Hematopoietic multipotent progenitor cell treated with erythropoietin and hydrocortisone succinate and interleukin-3 and kit ligand, for 17 days (in vitro differentiated cells): ENCODE measurements at places on chromosomes 16 and 17.

- no peak for DNase-seq
Measured at GRCh38 chr17:40320756-40321523, 12.0 kb downstream of the RARA start.

GRCh38 chr16:14628806-14629611, 1.1 kb downstream of the PARN start:
- peak; percentile 15 for DNase-seq

DNA sequence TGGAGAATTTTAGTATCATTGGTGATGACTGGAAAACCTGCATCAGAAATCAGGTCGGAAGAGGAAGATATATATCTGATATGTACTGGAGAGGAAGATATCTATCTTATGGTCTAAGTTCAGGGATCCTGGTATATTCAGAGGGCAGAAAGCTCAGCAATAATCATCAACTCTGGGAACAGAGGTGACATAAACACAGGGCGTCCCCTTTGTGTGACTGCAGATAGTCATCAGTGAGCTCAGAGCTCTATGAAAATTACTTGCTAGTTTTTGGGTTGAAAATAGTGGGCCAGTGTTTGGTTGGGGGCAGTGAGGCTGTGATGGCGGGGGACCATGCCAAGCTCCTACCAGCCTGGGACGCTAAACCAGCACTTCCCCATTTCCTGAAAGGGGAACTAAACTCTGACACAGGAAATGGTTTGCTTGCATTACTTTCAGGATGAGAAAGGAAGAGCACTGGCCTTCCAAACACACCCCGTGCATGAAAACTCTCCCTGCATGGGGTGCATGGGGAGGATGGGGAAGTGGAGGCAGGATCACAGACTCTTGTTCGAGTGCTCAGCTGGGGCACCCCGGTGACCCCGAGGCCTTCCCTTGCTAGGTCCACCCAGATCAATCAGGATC, 15.8 kb downstream of the NOD2 start:
- DNase-seq = no peak

- no peak for DNase-seq
Measured at GRCh38 chr16:84753412-84754326, 53.9 kb downstream of the USP10 start.

GRCh38 chr17:62819511-62820221, 11.6 kb upstream of the MARCHF10 start:
- no peak for DNase-seq

- no peak for DNase-seq
Measured at GRCh38 chr17:81527591-81528383, at the start of gene FSCN2. Gene FSCN2, plus strand, starts transcription at chr17:81528377. Its CDS starts 155 bp downstream, at chr17:81528532.

GRCh38 chr16:66495440-66495839, 54.5 kb downstream of the TK2 start:
- DNase-seq = no peak

- no peak for DNase-seq
Measured at GRCh38 chr16:53642094-53642493, 61.6 kb downstream of the RPGRIP1L start.

DNA sequence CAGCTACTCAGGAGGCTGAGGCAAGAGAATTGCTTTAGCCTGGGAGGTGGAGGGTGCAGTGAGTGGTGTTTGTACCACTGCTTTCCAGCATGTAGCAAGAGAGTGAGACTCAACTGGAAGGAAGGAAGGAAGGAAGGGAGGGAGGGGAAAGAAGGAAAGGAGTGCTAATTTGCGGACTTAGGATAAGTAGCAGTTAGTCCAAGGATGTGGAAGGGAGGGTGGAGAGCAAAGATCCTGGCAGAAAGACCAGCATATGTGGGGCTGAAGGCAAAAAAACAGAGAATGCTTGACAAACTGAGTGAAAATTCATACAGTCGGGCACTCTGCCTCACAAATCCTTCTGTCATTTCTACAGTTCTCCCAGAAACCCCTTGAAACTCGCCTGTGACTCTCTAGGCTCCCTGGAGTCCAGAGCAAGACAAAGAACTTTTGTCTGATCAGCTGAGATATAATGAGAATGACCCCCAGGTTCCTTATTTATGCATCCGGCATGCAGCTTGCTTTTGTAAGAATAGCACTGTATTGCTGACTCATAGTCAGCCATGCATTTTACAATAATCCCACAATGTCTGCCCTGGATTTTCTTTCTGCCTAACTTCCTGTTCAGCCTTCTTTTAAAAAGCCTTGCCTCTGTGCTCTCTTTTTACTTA, 31.5 kb downstream of the CDK5RAP3 start:
- no peak for DNase-seq

- no peak for DNase-seq
Measured at GRCh38 chr17:64091116-64091515, 38.8 kb downstream of the ERN1 start.

DNA sequence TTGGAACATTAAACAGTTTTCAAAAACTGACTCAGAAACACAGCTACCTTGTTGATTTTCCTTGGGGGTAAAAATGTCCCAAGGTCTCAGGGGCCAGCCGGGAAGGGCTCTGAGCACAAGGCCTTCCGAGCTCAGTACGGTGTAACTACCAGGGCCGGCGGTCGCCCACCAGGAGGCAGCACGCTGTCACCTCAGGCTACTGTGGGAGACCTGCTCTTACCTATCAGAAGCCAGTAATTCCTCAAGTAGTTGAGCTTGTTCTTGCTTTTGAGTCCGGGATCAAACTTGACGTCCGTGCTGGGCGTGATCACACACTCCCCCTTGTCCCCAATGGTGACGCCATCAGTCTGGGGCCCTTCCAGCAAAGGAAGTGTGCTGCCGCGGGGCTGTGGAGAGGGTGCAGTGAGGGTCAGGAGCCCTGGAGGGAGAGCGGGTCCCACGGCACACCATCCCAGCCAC, 43.4 kb upstream of the ICAM2 start:
- DNase-seq = peak; percentile 47

- DNase-seq = no peak
Measured at GRCh38 chr16:54326266-54326662, 39.7 kb upstream of the IRX3 start.

DNA sequence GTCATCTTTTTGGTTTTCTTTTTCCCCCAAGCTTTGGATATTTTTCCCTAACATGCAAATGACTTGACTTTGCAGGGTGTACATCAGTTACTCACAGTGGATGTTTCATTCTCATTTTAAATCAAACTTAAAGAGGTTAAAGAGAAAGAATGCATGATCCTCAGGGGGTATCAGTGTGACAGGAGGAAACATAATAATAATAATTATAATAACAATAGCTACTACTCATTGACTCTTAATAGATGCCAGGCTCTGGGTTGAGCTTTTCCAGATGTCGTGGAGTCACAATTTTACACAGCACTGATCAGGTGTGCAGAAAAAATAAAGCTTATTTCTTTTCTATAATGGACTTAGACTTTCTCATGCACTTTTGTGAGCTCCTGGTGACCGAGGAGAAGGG, 157.2 kb upstream of the CACNG3 start:
- no peak for DNase-seq

DNA sequence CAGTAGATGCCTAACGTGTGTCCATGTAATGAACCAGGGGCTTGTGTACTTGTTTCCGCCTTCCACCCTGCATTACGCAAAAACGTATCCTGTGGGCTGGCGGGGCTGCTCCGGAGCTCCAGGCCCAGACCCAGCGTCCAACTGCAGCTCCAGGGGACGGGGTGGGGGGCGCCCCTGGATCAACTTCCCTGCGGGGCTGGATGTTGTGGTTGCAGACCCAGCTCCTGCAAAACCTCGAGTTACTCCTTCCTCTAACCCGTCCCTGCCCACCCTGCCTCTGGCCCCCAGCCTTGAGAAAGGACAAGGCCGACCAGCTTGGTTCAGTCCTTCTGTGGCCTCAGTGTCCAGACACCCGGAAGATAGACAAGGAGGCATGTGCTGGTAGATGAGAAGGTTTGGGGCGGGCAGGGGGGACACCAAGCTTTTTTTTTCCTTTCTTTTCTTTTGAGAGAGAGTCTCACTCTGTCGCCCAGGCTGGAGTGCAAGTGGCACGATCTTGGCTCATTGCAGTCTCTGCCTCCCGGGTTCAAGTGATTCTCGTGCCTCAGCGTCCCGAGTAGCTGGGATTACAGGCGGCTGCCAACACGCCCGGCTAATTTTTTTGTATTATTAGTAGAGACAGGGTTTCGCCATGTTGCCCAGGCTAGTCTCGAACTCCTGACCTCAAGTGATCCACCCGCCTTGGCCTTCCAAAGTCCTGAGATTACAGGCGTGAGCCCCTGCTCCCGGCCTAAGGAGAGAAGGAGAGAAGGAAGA, 731 bp upstream of the EXOC7 start:
- no peak for DNase-seq

GRCh38 chr16:85613604-85614337, 649 bp downstream of the GSE1 start:
- DNase-seq = peak; percentile 66

DNA sequence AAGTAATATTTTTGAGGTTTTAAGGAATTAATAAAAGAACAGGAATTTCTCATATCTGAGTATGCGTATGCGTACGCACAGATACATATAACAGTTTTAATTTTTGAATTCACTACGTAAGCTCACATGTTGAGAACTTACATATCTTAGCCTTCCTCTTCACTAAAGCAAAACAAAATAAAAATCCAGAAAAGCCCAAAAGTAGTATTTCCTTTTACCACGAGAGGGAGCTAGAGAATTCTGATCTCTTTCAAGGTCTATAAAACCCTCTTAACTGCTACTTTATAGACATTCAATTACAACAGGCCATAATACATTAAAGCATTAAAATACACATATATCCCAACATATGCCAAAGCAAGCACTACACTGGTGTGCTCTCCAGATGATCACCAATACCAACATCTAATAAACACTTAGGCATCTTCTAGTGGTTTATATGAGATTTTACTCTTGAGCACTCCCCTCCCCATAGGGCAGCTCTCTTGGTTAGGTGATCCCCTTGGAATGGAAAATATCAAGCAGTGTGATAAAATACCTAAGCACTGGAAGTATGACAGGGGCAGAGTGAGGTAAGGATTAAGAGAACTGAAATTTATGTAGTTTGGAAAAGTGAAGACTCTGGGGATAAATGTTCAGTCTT, 94.0 kb downstream of the SKAP1 start:
- peak; percentile 78 for DNase-seq

- DNase-seq = no peak
Measured at GRCh38 chr16:83968891-83969649, 1.0 kb downstream of the NECAB2 start.

GRCh38 chr17:5181509-5182305, 10.0 kb downstream of the ZNF594 start:
- no peak for DNase-seq

DNA sequence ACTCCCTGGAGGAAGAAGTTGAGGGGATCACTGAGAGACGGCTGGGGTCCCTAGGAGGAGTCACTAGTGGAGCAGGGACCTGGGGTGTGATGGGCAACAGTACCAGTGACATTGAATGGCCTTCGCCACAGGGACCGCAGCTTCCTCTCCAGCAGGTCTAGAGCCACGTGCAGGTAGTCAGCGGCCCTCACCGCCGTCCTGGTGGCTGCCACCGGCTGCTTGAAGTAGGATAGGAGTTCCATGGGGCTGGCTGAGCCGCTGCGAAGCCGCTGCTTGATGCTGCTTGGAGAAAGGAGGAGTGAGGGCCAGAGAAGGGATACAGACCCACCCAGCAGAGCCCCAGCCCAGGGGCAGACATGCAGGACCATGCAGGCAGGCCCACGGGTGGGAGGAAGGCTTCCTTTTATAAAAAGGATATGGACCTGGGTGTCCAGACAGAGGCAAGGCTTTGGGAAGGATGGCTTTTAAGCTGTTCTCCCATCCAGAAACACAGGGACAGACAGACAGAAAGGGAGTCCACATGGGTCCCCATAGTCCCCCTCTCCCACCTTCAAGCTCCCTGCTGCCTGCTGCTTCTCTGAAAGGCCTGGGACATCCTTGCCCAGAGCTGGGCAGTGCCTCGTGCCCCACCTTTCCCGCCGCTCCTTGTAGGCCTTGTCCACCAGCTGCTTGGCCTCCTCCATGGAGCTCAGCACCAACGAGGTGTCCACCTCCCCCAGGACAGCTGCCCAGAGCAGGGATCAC, 827 bp downstream of the MPO start:
- DNase-seq = no peak

GRCh38 chr17:63984651-63985386, 12.1 kb upstream of the SCN4A start:
- DNase-seq = no peak

GRCh38 chr17:49031965-49032928, 35.1 kb downstream of the IGF2BP1 start:
- peak; percentile 47 for DNase-seq

DNA sequence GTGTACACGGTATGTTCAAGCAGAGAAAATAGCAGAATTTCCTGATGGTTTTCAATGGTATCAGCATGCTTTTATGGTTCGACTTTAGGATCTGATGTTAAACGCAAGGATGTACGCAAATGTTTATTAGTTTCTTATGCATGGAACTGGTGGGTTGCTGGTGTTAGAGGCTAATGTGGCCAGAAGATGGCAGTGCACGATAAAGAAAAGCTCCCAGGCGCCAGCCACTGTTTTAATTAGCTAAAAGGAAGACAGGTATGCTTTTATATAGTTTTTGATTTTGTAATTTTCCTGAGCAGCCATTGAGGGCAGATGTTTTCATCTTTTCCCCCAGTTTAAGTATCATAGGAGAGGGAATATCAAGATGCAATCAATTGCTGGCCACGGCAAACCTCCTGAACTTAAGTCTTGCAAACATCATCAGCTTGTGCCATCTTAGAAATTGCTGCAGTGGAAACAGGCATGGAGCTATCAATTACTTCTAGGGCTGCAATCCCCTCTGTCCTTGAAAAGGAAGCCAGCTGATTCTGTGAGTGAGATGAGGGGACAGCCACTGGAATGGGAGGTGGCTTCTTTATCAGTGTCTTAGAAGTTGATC, 648.5 kb upstream of the RBFOX1 start:
- DNase-seq = no peak

GRCh38 chr16:25138130-25138529, 26.6 kb downstream of the LCMT1 start:
- DNase-seq = no peak

GRCh38 chr17:67488161-67488560, 111.1 kb downstream of the PITPNC1 start:
- no peak for DNase-seq

DNA sequence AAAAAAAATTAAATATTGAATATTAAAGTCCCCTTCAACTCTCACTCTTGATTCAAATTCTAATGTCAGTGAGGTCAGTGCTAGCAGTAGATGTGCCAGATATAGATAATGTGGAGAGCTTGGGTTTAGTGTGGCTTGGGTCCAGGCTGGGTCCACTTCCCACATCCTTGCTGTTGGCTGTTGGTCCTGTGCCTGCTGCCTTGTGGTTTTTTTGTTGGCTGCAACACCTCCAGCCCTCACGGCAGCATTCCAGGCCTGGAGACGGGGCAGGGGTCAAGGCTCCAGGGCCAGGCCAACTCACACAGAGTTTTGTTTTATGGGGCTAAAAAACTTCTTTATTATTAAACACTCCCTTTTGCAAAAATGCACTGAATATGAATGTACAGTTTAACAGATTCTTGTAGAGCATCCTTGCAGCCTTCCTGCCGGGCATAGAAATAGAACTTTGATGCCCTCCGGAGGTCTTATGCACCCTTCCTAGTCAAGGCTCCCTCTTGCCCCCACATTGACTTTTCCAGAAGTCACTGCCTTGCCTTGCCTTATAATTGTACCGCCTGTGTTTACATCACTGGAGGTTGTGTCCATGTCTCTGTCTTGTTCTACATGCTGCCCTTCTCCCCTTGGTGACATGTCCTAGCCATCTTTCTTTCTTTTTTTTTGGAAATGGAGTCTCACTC, 25.5 kb upstream of the MYO15B start:
- DNase-seq = no peak

- no peak for DNase-seq
Measured at GRCh38 chr17:56754523-56755208, 79.1 kb downstream of the C17orf67 start.

GRCh38 chr17:33889040-33889439, 366.0 kb upstream of the CCL2 start:
- peak; percentile 78 for DNase-seq
